ENCODE measurements at places on chromosomes 3 and 15. TPM values are rescaled to one million over a fixed set of nuclear protein-coding genes. Genes with fewer than 3 reads are reported as not detected.
A peak's percentile ranks its signal among the peaks of the same experiment; 100 is the strongest.

GRCh38 chr3:89845053-89845452 is 737.6 kb downstream of the EPHA3 start:
- DNase-seq = no peak

The FBXO40 gene
- not detected for total RNA-seq

GRCh38 chr3:88057630-88058305 is 1.0 kb downstream of the CGGBP1 start:
- no peak for DNase-seq

- no peak for DNase-seq
These were observed 26.4 kb downstream of the RSL24D1 start for GRCh38 chr15:55170361-55170760.

The GP5 gene
- total RNA-seq = not detected

GRCh38 chr15:70806992-70807712 is 43.8 kb upstream of the UACA start:
- DNase-seq = peak; percentile 13

GRCh38 chr3:123296836-123297626 is 95.3 kb downstream of the SEC22A start:
- no peak for DNase-seq

The IQCF5 gene
- total RNA-seq = not detected

The TMEM158 gene
- 6.8 TPM for total RNA-seq

DNA sequence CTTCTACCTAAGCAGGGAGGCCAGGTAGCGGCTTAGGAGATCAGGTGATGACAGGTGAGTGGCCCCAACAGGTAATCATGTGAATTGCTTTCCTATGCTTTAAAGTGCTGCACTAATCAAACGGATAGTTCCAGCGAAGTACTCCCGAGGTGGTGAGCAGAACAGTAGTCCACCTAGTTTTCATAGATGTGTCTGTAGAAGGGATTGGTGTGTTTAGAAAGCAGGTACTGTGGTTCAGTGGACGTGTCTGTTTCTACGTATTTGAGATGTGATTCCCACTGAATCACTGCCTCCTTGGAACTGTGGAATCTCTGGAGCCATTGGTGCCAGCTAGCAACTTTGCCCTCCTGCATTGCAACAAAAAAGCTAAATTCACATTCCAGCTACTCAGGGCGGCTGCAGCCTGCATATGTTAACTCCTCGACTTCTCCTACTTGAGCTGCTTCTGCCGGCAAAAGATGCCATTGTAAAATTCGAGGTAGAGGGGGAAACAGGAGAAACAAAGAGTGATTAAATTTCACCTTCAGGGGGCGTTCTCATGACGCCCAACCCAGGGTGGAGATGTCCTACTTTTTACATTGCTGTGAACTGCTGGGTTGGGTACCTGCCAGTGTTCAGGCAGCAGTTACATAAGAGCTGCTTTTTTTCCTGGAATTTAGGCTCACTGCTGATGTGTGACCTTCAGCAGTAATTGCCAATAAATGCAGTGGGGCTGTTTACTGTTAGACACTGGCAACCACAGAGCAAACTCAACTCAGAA is 227.3 kb downstream of the ITPR1 start:
- DNase-seq = peak; percentile 81

GRCh38 chr3:23036728-23037127 is 166.4 kb upstream of the UBE2E2 start:
- DNase-seq = no peak

DNA sequence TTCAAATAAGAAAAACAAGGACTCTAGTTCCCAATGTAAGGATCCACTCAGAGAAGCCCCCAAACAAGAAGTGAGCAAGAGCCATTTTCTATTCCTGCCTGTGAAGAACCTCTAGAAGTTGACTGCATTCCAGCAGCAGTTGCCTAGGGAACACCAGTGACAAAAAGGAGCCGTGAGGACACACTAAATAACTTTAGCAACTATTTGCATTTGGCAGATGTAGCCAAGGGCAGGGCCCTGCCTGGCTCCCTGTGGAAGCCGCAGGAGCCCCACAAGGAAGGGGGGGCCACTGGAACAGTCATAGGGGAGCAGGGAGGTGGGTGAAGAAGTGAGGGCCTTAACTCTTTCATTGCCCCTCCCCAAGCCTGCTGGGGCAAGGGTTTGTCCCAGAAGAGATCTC is 470.2 kb upstream of the PROK2 start:
- DNase-seq = peak; percentile 63

GRCh38 chr15:92809880-92810361 is 90.2 kb upstream of the CHD2 start:
- DNase-seq = peak; percentile 66

DNA sequence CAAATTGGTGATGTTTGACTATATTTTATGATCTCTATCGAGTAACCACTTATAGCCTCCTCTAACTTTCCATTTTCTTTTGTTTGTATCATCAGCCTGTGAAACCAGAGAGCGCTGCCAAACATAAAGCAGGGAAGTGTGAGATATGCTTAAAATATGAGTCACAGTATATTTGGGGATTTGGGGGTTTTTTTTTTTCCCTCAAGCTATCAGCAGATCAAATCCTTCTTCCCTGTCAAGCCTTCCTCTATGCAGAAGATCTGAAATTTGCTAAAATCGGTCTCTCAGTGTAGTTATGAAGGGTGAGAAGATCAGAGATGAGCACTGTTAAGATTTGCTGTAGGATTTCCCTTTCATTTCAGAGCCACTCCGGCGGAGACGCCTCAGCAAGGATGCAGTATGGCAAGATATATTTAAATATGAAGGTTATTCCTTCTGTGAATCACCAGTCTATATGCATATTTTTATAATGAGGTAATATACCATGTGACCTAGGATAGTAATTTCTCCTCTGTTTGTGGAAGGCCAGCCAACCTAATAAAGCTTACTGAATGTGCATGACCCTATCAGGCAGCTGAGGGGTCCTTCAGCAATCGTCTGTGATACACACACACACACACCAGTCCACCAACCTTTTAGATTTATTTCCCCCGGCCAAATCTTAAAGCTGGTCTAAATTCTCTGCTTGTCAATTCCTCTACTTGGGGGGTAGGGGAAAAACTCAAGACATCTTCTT is 474.1 kb downstream of the FOXP1 start:
- DNase-seq = no peak

DNA sequence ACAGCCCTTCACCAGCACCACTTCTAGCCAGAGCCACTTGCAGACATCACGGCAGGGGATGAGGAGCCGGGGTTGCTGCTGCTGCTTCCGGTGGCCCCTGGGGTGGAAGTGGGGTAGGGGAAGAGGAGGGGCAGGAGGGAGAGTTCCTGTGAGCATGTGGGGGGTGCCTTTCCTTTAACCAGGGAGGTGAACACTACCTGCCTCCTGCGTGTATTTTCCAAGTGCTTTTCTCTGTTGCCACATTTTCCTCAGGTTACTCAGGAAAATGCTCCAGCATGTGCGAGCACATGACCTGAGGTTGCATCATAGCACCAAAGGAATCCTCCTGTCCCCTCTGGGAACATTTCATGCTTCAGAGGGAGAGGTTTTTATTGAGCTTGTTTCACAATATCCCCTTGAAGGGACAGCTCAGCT is 12.2 kb upstream of the SACM1L start:
- DNase-seq = no peak

DNA sequence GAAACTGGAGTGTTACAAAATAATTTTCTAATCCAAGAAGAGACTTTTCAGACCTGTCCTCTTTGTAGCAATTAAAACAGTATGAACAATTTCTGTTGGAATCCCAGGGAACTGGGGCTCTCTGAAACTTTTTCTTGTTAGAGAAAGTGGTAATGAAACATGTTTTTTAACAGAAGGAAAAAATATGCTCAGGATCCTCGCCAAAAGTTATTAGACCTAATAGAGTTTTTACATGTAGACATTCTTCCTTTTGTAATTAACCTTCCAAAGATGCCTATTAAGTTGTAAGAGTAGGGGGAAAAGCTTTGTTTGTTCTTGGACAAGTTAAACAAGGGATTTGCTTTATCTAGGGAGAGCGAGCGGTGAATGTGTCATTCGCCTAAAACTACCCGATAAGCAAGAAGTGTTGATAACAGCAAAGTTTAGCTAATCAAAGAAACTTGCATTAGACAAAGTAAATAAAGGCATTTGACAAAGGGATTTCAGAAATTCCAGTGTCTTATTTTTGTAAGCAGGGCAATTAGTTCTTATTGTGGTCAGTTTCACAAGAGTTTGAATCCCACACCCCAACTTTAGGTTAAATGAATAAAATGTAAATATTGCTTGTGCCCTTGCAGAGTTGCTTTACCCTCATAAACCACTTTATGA is 2.3 kb downstream of the RARB start:
- DNase-seq = no peak

DNA sequence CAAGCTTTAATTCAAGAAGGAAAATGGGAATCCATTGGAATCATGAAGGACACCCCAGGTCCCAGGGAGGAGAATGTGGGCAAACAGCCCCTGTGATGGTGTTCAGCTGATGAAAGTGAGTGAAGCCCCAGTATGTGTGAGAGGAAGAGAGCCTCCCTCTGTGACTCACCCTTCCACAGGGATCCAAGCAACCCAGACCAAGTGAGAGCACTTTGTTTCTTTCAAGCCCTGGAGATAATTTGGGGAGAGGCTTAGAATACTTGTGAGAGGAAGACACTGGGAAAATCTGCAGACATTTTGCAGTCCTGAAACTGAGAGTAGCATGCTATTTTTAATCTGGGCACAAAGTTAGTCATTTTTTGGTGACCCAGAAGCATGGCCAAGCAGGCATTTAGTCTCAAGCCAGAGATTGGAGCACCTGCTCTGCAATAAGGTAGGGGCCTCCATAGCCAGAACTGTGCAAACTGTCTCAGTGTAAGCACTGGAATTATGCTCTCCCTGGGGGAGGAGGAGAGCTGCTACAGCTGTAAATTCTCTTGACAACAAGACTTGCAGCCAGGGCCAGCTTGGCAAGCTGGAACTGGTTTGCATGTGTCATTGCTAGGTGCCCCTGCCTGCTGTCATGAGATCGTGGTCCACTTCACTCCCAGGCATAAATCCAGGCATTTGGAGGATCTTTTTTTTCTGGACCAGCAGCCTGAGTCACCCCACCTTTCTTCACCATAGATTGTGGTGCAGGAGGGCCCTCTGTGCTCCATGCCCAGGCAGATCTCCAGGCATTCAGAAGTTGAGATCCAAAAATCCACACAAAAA is 537.8 kb upstream of the DPPA4 start:
- DNase-seq = no peak

Data from endodermal cell (in vitro differentiated cells).